Fibroblast of the aortic adventitia (primary cell): ENCODE measurements at places on chromosomes 2 and 18. TPM values are rescaled to one million over a fixed set of nuclear protein-coding genes. Genes with fewer than 3 reads are reported as not detected.

Gene GKN1
- not detected in 2 replicates for total RNA-seq

Gene STPG4
- 0.09 TPM in 1 of 2 replicates, not detected in the other for total RNA-seq

- DNase-seq: no peak
These were observed 11.7 kb upstream of the GPC1 start for GRCh38 chr2:240423788-240424191.

DNA sequence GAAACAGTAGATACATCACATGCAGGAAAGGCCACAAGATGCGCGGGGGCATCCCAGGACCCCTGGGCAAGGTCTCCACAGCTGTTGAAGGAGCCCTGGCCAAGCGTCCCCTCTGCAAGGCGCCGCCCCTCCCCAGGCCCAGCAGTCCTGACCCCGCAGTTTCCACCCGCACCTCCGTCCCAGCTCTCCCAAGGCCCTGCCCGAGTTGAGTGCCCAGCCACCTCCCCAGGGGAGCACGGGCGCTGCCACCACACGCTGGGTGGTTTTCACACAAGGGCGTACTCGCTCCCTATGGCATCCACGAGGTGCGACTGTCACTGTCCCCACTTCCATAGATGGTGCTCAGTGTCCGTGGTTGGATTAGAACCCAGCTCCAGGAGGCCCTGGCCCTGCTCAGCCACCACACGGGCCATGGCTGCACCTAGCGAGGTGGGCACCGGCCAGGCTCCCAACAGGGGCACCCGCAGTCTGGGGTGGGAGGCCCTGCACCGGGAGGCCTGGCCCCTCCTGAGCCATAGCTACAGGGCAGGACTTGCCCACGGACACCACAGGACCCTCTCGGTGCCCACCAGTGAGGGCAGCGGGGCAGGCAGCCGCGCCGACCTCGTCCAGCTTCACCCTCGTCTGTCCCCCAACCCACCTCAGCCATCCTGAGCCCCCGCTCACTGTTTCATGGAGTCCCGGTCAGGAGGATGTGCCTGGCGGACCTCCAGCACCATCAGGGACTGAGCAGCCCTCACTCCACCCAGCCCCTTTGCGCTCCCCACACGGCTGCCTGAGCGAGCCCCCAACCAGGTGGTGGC is 36.0 kb downstream of the KIF1A start:
- DNase-seq: no peak

DNA sequence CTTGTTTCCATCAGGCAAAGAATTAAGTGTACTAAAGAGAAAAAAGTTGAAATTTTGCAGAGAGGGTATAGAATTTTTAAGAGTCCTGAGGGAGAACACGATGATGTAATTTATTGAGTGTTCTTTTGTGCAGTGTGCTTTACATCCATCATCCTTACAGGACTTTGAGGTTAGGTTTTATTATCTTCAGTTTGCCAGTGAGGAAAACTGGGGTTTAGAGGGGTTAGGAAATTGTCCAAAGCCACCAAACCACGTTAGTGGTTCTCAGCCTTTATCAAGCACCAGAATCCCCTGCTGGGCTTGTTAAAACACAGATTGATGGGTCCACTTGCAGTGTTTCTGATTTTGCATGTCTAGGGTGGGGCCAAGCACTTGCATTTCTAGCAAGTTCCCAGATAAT is 277.5 kb downstream of the KCNS3 start:
- no peak for DNase-seq

- DNase-seq: no peak
These were observed 302.3 kb downstream of the IRS1 start for GRCh38 chr2:226497146-226497909.

Gene EMILIN1
- 81.3 and 153 TPM in 2 replicates for total RNA-seq

Gene DCDC2C
- not detected in 2 replicates for total RNA-seq

GRCh38 chr2:166725927-166726924 is 162.1 kb upstream of the XIRP2 start:
- DNase-seq: no peak
